ENCODE measurements at places on chromosomes 1 and 21. TPM values are rescaled to one million over a fixed set of nuclear protein-coding genes. Genes with fewer than 3 reads are reported as not detected.

Gene SRSF10
- total RNA-seq, result 163 TPM

Gene OR2M7
- total RNA-seq, result not detected

Gene RASAL2
- 0.28 TPM for total RNA-seq

Gene RGS7
- not detected for total RNA-seq

Gene AMY2A
- not detected for total RNA-seq

Gene ANKRD35
- not detected for total RNA-seq

Gene APCS
- total RNA-seq, result not detected

Gene FLG
- total RNA-seq, result not detected

Gene PCSK9
- total RNA-seq, result not detected

Gene ETV3L
- total RNA-seq, result not detected

Gene SPRR2B
- not detected for total RNA-seq

Gene HSD11B1
- total RNA-seq, result 0.49 TPM

Gene RSPH1
- not detected for total RNA-seq

Gene VHLL
- 0.52 TPM for total RNA-seq

Gene PCNX2
- 109 TPM for total RNA-seq

Gene CHIA
- not detected for total RNA-seq

Gene GJA8
- total RNA-seq, result not detected

Gene SPRR2G
- not detected for total RNA-seq

Gene CD1E
- not detected for total RNA-seq

Gene FCRL1
- total RNA-seq, result not detected

Measured in CD4-positive, alpha-beta memory T cell (primary cell).